ENCODE measurements at places on chromosomes 7 and 10. TPM values are rescaled to one million over a fixed set of nuclear protein-coding genes. Genes with fewer than 3 reads are reported as not detected.

GRCh38 chr10:46282842-46283574, 3.8 kb upstream of the ANTXRL start:
- DNase-seq, result peak; percentile 36

- no peak for DNase-seq
Observed at GRCh38 chr10:101839002-101839401, 4.6 kb downstream of the KCNIP2 start.

Gene PLAU
- 1.6 TPM for total RNA-seq

GRCh38 chr10:29041616-29042015, 247.3 kb upstream of the LYZL1 start:
- DNase-seq, result no peak

Gene CYP3A7
- not detected for total RNA-seq

DNA sequence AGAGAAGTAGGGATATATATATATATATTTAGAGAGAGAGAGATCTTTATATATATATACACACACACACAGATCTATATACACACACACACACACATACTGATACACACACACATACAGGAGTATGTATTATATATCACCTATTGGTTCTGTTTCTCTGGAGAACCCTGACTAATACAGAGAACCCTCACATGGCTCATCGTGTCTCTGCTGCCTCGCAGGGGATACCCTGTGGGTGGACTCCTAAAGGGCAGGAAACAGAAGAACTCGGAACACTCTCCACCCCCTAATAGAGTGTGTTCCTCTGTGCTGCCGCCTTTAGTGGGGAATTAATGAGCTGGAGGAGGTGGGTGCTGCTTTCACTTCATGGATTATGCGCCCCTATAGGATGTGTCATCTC, 86.6 kb downstream of the NPY start:
- no peak for DNase-seq

- no peak for DNase-seq
Observed at GRCh38 chr7:26144184-26145080, 7.6 kb upstream of the NFE2L3 start.

DNA sequence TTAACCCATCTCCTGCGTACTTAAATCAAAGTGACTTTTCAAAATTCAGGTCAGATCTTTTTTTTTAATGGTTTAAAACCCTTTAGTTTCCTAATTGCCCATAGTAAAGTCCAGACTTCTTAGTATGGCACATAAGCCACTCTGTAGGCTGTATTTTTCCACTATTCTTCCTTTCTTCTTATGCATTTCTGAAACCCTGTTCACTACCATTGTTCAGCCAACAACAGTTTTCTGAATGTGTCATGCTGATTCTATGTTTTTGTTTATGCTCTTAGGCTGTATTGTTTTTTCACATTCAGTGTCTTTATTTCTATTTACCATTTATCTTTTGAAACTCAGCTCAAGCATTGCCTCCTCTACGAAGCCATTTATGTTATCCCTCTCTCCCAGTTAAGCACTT, 26.7 kb downstream of the CCSER2 start:
- no peak for DNase-seq

GRCh38 chr10:26249681-26250080, 33.1 kb downstream of the GAD2 start:
- DNase-seq, result no peak

DNA sequence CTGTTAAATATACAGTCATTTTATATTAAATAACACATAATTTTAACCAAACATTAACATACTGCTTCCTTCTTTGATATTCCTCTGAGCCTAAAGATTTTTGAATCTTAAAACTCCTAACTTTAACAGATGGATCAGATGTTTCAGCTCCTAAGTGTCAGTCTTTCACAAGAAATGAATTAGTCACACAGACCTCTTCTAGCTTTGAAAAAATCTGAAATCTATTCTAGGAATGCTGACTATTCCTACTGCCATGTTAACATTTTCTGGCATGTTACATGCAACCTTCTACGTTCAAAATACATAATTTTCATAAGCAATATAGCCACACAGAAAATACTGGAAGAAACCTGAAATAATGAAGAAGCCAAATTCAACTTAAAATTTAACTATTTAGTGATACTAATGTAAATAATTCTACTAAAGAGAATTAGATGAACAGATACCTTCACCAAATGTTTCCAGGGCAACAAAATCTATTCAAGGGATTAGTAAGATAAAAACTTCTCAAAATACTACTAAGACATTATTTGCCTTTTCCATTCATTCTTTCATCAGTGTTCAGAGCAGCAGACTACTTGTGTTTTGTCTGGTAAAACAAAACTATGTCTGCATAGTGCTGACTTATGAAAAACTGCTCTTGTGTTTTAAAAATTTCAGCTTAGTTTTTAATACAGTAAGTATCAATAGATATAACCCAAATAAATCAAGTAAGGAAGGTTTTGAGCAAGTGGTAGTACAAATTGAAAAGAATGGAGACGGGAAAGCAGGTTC, 9.2 kb downstream of the JMJD1C start:
- DNase-seq, result peak; percentile 21

DNA sequence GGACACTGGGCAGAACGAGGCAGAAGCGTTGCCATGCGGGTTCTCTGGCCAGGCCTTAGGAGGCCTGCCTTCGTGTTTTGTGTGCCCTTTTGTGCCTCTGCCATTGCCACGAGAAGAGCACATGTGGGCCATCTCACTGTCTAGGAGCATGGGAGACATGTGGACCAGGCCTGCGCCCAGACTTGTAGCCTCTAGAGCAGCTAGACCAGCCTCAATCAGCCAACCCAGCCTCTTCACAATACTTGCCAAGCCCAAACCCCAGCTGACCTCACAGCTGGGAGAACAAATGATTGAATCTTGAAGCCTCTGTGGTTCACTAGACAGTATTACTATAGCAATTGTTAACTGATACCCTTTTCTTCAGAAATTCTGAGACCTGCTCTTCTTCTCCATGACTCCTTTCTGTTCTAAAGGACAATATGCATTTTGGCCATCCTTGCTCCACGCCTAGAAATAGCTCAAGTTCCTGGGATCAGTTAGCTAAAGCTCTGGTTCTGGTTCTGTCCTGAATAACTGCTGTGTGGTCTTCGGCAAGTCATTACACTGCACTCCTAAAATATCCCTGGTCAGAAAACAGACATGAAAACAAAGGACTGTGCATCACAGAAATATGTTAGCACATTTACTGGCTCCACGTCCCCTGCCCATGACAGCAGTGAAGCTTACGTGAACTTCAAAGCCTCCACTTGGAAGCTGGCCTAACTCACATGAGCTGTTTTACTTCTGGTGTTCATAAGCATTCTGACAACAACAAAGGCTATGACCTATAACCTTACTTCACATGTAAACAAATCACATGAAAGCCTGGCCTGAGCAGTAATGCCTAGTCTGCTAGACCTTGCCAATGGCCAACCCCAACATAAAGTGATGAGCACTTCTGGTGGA, 72.3 kb upstream of the MKRN1 start:
- no peak for DNase-seq

GRCh38 chr10:57791546-57791945, 476.1 kb downstream of the IPMK start:
- no peak for DNase-seq

- DNase-seq, result no peak
Observed at GRCh38 chr7:50341724-50342123, 37.2 kb downstream of the IKZF1 start.

- DNase-seq, result no peak
Observed at GRCh38 chr7:29562307-29562706, 1.3 kb upstream of the PRR15 start.

DNA sequence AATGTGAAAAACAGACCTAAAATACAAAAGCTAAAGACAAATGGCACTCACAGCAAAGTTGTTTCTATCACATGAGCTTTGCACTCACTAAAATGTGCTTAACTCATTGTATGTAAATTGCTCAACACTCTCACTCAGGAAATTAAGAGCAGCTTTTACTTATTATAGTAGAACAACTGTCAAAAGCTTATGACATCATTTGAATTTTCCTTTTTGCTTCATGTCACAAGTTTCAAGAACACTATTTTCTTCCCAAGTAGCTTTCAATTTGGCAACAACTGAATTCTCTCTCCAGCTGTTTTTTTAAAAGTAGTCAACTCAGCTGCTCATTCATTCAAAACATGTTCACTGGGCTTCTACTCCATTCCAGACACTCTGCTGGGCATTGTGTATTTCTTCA, 46.9 kb downstream of the ATE1 start:
- peak; percentile 67 for DNase-seq

DNA sequence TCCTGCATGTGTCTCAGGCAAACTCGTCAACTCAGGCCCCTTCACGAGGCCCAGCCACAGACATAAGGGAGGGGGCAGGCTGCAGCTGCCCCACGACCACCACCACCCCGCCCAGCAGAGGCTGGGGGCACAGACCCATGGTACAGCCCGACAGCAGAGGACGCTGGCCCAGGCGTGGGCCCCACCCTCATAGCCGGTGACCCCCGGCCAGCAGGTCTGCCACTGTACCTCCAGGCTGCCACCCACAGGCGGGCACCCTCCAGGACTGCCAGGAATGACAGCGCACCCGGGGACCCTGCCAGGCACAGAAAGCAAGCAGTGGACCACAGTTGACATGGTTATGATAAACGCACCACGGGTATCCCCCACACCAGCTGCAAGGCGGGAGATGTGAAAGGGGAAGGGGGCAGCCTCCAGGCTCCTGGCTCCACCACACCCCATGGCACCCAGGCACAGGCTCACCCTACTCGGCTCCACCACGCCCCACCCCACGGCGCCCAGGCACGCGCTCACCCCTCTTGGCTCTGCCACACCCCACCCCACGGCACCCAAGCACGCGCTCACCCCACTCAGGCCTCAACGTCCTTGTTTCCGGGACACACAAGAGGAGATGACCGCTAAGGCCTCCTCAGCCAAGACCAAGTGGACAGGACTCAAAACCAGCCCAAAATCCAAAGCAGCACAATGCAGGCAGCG, 135.9 kb downstream of the MAD1L1 start:
- DNase-seq, result no peak

- DNase-seq, result peak; percentile 6
Observed at GRCh38 chr7:30596721-30597120, 2.0 kb downstream of the GARS1 start.

DNA sequence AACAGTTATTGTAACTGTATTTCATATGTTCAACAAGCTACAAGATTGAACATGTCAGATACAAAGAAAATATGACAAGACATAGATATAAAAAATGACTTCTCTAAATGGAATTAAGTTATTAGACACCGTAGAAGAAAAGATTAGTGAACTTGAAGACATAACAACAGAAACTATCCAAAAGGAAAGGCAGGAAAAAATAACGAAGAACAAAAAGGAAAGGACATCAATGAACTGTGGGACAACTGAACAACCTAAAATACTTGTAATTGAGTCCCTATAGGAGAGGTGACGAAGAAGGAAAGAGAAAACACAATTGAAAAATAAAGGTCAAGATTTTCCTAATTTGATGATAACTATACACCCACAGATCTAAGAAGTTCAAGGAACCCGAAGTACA, 32.3 kb downstream of the UPF2 start:
- DNase-seq, result no peak

- no peak for DNase-seq
Observed at GRCh38 chr7:101555269-101555920, 73.7 kb downstream of the MYL10 start.

DNA sequence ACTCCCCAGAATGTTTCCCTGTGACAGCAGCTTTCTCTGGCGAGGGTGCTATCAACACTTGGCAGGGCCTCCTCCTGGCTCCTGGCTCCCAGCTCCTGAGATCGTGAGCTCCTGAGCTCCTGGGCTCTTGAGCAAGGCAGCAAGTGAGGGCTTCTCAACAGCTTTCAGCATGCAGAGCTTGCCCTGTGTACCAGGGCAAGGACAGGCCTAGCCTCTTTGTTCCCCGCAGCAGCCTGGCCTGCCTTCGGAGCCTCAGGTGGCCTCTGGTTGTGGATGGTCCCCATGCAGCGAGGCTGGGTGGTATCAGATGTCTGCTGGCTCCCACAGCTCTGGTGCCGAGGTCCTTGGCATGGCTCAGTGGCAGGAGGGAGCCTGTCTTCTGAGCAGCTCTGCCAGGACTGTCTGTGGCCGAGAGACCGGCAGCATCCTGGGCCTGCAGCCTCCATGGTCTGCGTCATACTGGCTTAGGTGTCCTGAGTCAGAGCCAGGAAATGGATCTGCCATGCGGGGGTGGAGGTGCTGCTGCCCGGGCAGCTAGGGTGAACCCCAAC, 44.2 kb downstream of the ZMIZ1 start:
- DNase-seq, result peak; percentile 36

DNA sequence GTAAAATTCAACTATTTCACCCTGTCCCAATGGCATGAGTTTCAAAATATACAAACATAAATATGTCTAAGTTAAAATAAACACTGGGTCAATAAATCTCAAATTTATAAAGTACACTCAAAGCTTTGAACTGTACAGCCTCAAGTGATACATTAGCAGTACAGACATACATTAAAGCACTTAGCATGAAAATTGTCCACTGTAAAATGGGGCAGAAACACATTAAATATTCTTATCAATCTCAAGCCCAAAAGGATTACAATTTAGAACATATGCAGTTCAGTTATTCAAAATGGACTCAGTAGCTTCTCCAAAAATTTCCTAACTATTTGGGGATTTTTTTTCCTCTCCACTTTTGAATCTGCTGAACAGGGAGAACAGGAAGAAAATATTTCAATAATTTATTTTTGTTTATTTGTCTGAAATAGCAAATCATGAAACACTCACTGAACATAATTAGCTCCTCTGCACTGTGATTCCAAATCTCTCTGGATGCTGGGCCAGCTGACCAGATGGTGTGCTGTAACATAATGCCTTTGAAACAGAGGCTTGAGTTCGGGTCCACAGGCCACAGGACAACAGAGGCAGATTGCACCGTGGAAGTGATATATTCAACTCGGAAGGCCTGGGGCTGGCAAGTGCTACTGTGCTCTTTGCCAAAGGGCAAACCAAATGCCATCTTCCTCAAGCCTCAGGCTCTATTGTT, 248.9 kb upstream of the LRRN3 start:
- no peak for DNase-seq

Gene PRKG1
- 0.87 TPM for total RNA-seq

GRCh38 chr10:42422911-42423310, 215.5 kb downstream of the ZNF33B start:
- DNase-seq, result no peak

Gene GPR141
- not detected for total RNA-seq

- no peak for DNase-seq
Observed at GRCh38 chr7:49172639-49173038, 248.3 kb downstream of the CDC14C start.

Gene NME8
- total RNA-seq, result not detected

- DNase-seq, result no peak
Observed at GRCh38 chr7:7214398-7215347, 32.3 kb downstream of the C1GALT1 start.

Gene PPP1R17
- total RNA-seq, result not detected

DNA sequence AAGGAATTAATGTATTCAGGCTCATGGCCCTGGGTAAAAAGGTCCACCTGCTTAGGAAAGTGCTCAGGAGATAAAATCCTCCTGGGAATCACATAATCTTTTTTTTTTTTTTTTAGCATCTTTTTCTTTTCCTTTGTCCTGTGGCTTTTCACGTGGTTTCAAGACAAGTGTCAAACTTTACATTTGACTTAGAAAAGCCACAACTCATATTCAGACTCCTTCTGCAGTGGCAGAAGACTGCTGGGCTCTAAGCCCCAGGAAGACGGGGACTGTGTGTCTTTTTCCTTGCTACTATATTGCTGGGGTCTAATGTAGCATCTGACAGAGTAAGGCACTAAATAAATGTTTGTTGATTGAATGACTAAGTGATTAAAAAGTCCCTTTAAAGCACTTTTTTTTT, 127.5 kb upstream of the ANKRD1 start:
- no peak for DNase-seq
